Stimulated activated naive CD8-positive, alpha-beta T cell treated with anti-CD3 and anti-CD28 coated beads, Interleukin-15, Interleukin-2, amounts not matched to agents 100 U/mL and 50 U/mL, for 24 hours (primary cell): ENCODE measurements at places on chromosomes 5 and 9.

- DNase-seq, result no peak
Observed at GRCh38 chr5:27906931-27907601, 868.7 kb upstream of the CDH9 start.

DNA sequence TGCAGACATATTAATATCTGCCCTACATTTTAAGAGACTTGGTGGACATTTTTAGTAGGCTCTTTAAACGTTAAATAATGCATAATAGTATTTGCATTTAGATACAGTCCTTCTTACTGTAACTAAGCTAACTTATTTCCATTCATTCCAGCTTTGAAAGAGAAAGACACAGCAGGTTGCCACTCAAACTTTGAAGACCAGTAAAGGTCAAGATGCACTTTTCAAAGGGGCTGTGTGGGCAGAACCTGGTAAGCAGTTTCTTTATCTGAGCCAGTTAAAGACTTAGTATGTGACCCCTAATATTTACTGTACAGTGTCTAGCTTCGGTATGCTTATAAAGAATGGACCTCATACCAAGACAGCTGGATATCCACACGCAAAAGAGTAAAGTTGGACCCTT lies 20.8 kb downstream of the PLGRKT start:
- DNase-seq, result no peak

- no peak for DNase-seq
Observed at GRCh38 chr9:25814023-25814422, 135.8 kb upstream of the TUSC1 start.

DNA sequence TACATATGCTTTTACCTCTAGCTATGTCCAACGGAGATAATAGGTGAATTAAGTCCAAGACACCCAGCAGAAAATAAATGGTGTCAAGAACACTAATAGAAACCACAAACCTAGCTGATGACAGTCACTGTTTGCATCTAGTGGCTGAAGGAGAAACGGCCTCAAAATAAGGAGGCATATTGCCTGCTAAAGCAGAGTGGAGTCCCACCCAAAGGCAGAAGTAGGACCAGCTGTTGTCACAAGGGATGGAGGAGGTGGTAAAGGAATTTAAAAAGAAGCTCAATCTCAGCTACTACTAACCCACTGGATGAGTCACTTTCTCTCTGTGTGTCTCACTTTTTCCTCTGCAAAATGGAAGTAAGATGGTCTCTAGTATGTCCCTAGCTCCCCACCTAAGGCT lies 224.3 kb downstream of the GRIA1 start:
- no peak for DNase-seq

- DNase-seq, result no peak
Observed at GRCh38 chr9:116020801-116021200, 132.8 kb upstream of the PAPPA start.

DNA sequence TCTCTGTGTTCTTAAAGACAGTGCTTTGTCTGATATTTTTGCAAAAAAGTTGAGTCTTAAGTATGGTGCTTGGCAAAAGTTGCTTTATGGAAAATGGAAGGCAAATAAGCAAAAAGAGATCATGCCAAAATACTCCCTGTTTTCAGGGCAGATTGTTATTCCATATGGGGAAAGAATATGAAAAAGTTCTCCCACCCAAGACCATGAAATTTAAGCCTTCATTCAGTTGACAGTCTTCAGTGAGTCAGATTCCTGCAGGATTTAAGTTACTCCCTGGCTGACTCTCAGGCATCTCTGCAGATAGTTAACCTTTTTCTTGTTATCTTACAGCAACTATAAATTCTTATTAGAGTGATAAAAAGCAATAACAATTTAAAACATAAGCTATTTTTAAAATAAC lies 601.6 kb downstream of the PDE4D start:
- DNase-seq, result no peak
